ENCODE measurements at places on chromosomes 4 and X. TPM values are rescaled to one million over a fixed set of nuclear protein-coding genes. Genes with fewer than 3 reads are reported as not detected.

GRCh38 chr4:186915816-186916215 lies 192.2 kb upstream of the FAT1 start:
- no peaks in the 10 kb centered on the region for H3K36me3 ChIP-seq
- no peak overlapping the region for H3K27ac ChIP-seq
- H3K27me3 ChIP-seq = no peaks in the 10 kb centered on the region
- peaks cover 4% of the 10 kb centered on the region for H3K4me1 ChIP-seq
- no peak for DNase-seq

The CWH43 gene
- total RNA-seq = not detected

GRCh38 chrX:7709845-7710244 lies 133.1 kb upstream of the VCX start:
- no peak overlapping the region for H3K4me3 ChIP-seq
- H3K27me3 ChIP-seq = no peaks in the 10 kb centered on the region
- no peaks in the 10 kb centered on the region for H3K36me3 ChIP-seq

The PCDH7 gene
- 8.0 TPM for total RNA-seq

DNA sequence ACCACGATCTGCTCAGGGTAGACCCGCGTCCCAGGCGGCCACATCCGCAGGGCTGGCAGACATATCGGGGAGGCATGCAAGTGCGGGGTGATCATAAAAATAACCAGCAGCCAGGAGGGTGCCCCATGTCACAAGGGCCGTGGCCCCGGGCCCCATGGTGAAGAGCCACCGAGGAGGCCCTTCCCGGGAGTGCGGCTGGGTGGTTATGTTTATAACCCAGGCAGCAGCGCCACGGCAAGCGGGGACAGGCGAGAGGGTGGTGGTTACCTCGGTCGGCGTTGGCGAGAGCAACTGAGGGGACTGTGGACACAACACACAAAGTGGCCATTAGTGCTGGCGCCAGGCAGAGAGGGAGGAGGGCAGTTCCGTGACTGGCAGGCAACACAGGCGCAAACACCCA lies 92.7 kb upstream of the AFAP1 start:
- no peaks in the 10 kb centered on the region for H3K27me3 ChIP-seq
- H3K4me3 ChIP-seq = no peak overlapping the region

GRCh38 chr4:17447675-17448298 lies 64.1 kb downstream of the QDPR start:
- peak; percentile 58 for DNase-seq
- no peaks in the 10 kb centered on the region for H3K27me3 ChIP-seq
- H3K4me3 ChIP-seq = no peak overlapping the region
- H3K4me1 ChIP-seq = peaks cover 4% of the 10 kb centered on the region
- peaks cover 3% of the 10 kb centered on the region for H3K36me3 ChIP-seq

DNA sequence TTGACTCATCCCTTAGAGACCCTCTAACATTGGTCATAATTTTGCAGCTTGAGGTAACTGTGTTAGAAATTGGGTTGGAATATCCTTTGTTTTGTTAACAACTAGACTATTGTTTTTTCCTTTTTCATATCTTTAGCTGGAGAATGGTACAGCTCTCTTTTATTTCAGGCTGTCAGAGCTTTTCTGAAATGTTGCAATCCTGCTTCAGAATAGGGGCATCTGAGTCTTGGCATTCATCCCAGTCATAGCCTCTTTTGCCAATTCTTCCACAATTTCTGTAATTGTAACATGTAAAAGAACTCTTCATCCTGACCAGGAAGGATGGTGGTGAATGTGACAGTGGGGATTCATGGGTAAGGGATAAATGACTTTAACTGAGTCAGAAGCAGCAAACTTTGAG lies 128.7 kb downstream of the FHIP1A start:
- H3K27me3 ChIP-seq = no peaks in the 10 kb centered on the region
- DNase-seq = no peak
- H3K27ac ChIP-seq = no peak overlapping the region
- H3K4me3 ChIP-seq = no peak overlapping the region
- no peaks in the 10 kb centered on the region for H3K36me3 ChIP-seq

DNA sequence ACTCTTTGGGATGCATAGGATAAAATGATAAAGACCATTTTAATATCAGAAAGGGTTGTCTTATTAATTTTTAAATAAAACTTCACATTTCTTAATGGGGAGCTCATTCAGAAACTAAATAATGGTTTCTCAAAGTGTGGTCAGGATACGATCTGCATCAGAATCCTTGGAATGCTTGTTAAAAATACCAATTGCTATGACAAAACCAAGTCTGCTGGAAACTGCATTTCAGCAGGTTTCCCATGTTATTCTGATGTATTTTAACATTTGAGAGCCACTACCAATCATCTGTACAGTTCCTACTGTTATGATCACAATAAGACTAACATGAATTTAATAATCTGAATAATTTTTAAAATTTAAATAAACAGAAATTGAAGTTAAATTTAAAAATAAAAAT lies 115.1 kb downstream of the SOWAHB start:
- DNase-seq = no peak
- H3K27me3 ChIP-seq = no peaks in the 10 kb centered on the region
- H3K4me3 ChIP-seq = no peak overlapping the region
- H3K27ac ChIP-seq = no peak overlapping the region
- H3K4me1 ChIP-seq = peaks cover 3% of the 10 kb centered on the region
- H3K36me3 ChIP-seq = peaks cover 43% of the 10 kb centered on the region

The PRR32 gene
- not detected for total RNA-seq

Measured in neural crest cell (in vitro differentiated cells).